ENCODE measurements at places on chromosomes 5 and 9.

GRCh38 chr9:93655621-93656425 lies 79.4 kb downstream of the PHF2 start:
- no peak for DNase-seq

GRCh38 chr5:58775701-58776262 lies 192.9 kb downstream of the RAB3C start:
- DNase-seq: no peak

- DNase-seq: peak; percentile 60
Measured at GRCh38 chr9:72305102-72305546, 59.9 kb downstream of the ZFAND5 start.

GRCh38 chr5:61627531-61627930 lies 295.5 kb downstream of the ZSWIM6 start:
- no peak for DNase-seq

DNA sequence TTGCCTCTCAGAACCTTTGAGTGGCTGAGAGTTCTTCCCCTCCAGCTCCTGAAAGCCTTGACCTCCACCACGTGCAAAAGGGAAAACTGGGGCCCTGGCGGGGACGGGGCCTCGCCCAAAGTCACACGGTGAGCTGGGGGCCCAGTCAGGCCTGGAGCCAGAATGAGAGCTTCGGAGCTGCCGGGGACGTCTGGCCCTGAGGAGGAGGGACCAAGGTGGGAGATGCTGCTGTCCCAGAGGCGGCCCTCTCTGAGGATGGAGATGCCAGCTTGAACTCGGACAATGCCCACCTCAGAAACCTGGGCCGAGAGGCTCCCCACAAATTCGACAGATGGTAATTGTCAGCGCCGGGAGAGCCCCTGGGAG lies 643 bp downstream of the AK8 start:
- DNase-seq: no peak

- DNase-seq: no peak
Measured at GRCh38 chr9:32722704-32723103, 60.6 kb upstream of the TMEM215 start.

- DNase-seq: no peak
Measured at GRCh38 chr5:22709743-22710142, 143.4 kb downstream of the CDH12 start.
